ENCODE measurements at places on chromosomes 1 and 21.

DNA sequence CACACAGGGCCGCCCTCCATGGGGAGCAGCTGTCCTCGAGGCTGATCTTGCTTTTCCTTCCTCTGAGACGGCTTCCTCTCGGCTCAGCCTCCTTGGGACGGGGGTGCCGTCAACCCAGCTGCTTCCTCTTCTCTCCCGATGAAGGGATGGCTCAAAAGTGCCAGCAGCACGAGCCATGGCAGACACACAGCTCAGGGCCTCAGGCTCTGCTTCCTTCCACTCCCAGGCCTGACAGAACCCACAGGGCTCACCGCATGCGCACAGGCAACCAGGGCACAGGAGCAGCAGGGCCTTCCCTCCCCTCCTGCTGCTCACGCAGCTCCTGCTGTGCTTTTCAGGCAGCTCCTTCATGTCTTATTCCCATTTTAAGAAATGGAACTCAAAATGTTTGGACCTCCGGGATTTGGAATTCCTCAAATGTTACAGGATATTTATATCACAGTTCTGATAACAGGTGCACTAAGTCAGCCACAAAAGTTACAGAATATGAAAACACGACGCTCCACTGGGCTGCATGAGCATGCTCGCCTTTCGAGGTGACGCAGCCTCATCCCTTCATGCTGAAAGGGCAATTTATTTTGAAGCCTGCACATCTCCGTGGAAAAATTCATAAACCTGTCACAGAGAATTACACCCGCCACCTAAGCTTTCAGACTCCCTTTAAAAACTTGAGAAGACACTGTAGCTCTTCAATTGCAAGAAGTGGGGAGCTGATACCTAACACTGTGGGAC is 84.4 kb downstream of the HSF2BP start:
- DNase-seq: no peak

- DNase-seq: no peak
Measured at GRCh38 chr1:193486671-193487229, 300.3 kb upstream of the B3GALT2 start.

DNA sequence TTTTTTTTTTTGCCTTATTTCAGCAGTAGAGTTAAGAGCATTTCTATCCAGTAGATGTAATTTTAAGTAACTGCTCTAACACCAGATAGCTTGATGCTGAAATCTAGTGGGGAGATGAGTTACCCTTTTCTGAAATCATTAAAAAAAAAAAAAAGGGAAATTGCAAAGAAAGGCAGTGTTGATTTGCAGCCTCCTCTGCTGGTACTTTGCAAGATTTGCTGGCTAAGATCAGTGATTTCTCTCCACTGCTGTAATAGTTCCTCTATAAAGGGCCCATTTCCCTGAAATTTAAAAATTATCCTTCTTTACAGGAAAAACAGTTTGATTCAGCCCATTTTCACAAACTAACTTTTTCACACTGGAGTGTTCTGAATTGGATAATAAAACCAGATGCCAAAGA is 120.6 kb downstream of the PTBP2 start:
- no peak for DNase-seq

GRCh38 chr1:4485398-4485797 is 169.0 kb upstream of the AJAP1 start:
- no peak for DNase-seq

- DNase-seq: no peak
Measured at GRCh38 chr1:21936366-21937031, 611 bp downstream of the HSPG2 start.

DNA sequence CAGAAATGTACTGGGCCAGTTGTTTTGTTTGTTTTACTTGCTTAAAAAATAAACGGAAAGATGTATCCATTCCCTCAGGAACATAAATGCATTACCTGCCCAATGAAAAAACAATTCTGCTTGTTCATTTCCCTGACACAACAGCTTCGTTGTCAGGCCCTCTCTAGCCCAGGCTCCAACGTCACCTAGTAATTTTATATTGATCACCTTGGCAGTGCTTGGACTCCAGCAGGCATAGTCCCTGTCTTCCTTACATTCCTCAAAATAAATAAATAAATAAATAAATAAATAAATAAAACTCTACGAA is 1.2 kb downstream of the CEP170 start:
- DNase-seq: no peak
